Activated CD4-positive, alpha-beta memory T cell treated with anti-CD3 and anti-CD28 coated beads, Interleukin-2, amount 10 ng/mL, durations not matched to agents 7 days and 5 days (primary cell): ENCODE measurements at places on chromosomes 6 and 20. TPM values are rescaled to one million over a fixed set of nuclear protein-coding genes. Genes with fewer than 3 reads are reported as not detected.
A peak's percentile ranks its signal among the peaks of the same experiment; 100 is the strongest.

The LY6G6F gene
- not detected for total RNA-seq

The DUSP15 gene
- not detected for total RNA-seq

The MYB gene
- 30.3 TPM for total RNA-seq

GRCh38 chr6:33075568-33076405 lies at the start of gene HLA-DPB1:
Gene HLA-DPB1, plus strand, starts transcription at chr6:33075990. Its CDS starts 52 bp downstream, at chr6:33076042.
- peak within 1 kb of the TSS; percentile 79 for H3K4me3 ChIP-seq
- no peaks in the 10 kb centered on the region for H3K27me3 ChIP-seq
- DNase-seq = peak; percentile 34
- peaks cover 69% of the 10 kb centered on the region for H3K4me1 ChIP-seq
- peaks cover 14% of the 10 kb centered on the region for H3K36me3 ChIP-seq
- H3K27ac ChIP-seq = peak within 1 kb of the TSS; percentile 78

DNA sequence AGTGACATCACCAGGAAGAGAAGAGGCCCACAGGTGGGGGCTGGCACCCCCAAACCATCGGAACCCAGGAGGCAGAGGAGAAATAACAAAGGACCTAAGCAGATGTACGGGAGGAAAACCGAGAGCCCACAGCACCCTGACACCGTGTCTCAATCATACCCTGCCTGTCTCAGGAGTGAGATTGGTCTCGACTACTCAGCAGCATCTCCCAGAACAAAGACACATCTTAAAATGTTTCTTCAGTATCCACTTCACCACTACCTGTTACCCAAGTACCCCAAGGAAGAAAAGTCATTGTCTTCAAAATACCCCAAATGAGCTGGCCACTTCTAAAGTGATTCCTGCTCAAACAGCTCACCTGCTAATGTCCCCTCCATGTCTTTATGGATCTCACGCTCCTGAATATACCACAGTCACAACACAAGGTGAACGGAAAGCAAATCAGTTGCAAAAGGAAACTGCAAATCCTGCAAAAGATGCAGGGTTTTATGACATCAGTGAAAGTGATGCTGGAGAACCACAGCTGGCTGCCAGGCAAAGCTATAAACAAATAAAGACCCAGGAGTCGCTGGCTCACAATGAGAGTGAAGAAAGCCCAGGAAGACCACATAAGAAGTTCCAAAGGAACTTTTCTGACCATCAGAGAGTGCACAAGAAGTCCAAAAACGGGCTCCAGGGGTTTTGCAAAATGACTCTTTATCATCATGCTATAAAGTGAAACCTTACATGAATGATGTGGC lies 44.1 kb downstream of the PREX1 start:
- no peak overlapping the region for H3K27ac ChIP-seq
- H3K27me3 ChIP-seq = no peaks in the 10 kb centered on the region
- no peak overlapping the region for H3K4me3 ChIP-seq
- DNase-seq = peak; percentile 51

GRCh38 chr6:37435816-37436215 lies 2.8 kb downstream of the CMTR1 start:
- no peak for DNase-seq
- H3K27me3 ChIP-seq = no peaks in the 10 kb centered on the region
- H3K27ac ChIP-seq = peak overlapping the region; percentile 29
- peaks cover 51% of the 10 kb centered on the region for H3K4me1 ChIP-seq

GRCh38 chr6:130847001-130847910 lies 20.1 kb downstream of the SMLR1 start:
- H3K36me3 ChIP-seq = no peaks in the 10 kb centered on the region
- no peak overlapping the region for H3K4me3 ChIP-seq
- no peaks in the 10 kb centered on the region for H3K27me3 ChIP-seq
- peaks cover 17% of the 10 kb centered on the region for H3K4me1 ChIP-seq
